ENCODE measurements at places on chromosomes 13 and 19.

- H3K4me1 ChIP-seq: peaks cover 53% of the 10 kb centered on the region
- H3K4me3 ChIP-seq: peak overlapping the region; percentile 44
- H3K27ac ChIP-seq: no peak overlapping the region
- H3K27me3 ChIP-seq: peaks cover 3% of the 10 kb centered on the region
Observed at GRCh38 chr19:40596608-40597328, 4.4 kb upstream of the LTBP4 start.

DNA sequence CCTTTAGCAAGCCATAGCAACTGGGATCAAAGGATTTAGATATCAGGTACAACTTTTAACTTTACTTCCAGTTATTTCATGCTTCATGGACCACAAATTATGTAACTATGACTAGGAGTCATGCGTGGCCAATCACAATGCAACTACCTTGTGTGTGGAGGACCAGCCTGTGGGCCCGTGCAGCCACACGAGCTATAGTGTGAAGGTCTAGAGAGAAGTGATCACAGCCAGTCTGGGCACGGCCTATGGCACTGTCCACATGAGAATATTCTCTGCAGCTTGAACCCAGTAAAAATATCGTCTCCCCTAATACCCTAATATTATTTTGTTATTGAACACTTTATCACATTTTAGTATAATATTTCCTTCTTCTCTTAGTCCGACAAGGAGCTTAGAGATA, 464.9 kb upstream of the MIR17HG start:
- no peak for DNase-seq
- no peak overlapping the region for H3K27ac ChIP-seq
- no peaks in the 10 kb centered on the region for H3K4me1 ChIP-seq
- H3K27me3 ChIP-seq: no peaks in the 10 kb centered on the region
- H3K4me3 ChIP-seq: no peak overlapping the region

GRCh38 chr13:61294467-61295191, 121.0 kb downstream of the PCDH20 start:
- H3K27me3 ChIP-seq: no peaks in the 10 kb centered on the region
- no peak for DNase-seq
- H3K4me3 ChIP-seq: no peak overlapping the region
- no peak overlapping the region for H3K27ac ChIP-seq

- no peaks in the 10 kb centered on the region for H3K27me3 ChIP-seq
- H3K27ac ChIP-seq: no peak overlapping the region
- no peaks in the 10 kb centered on the region for H3K36me3 ChIP-seq
- no peak for DNase-seq
- H3K4me1 ChIP-seq: no peaks in the 10 kb centered on the region
Observed at GRCh38 chr13:96229356-96229755, 139.4 kb downstream of the HS6ST3 start.

- no peak overlapping the region for H3K27ac ChIP-seq
- no peak for DNase-seq
- no peaks in the 10 kb centered on the region for H3K4me1 ChIP-seq
- H3K27me3 ChIP-seq: no peaks in the 10 kb centered on the region
Observed at GRCh38 chr13:77820431-77821149, 98.0 kb downstream of the EDNRB start.

GRCh38 chr13:35599384-35599783, 122.9 kb upstream of the MAB21L1 start:
- H3K4me3 ChIP-seq: no peak overlapping the region
- DNase-seq: no peak
- H3K36me3 ChIP-seq: no peaks in the 10 kb centered on the region
- no peaks in the 10 kb centered on the region for H3K27me3 ChIP-seq

GRCh38 chr13:99819967-99820366, 151.6 kb downstream of the ZIC5 start:
- no peaks in the 10 kb centered on the region for H3K36me3 ChIP-seq
- H3K27me3 ChIP-seq: no peaks in the 10 kb centered on the region
- H3K27ac ChIP-seq: no peak overlapping the region

- no peak for DNase-seq
- H3K4me1 ChIP-seq: no peaks in the 10 kb centered on the region
- H3K36me3 ChIP-seq: no peaks in the 10 kb centered on the region
- H3K4me3 ChIP-seq: no peak overlapping the region
Observed at GRCh38 chr19:3253270-3253669, 28.8 kb downstream of the CELF5 start.

DNA sequence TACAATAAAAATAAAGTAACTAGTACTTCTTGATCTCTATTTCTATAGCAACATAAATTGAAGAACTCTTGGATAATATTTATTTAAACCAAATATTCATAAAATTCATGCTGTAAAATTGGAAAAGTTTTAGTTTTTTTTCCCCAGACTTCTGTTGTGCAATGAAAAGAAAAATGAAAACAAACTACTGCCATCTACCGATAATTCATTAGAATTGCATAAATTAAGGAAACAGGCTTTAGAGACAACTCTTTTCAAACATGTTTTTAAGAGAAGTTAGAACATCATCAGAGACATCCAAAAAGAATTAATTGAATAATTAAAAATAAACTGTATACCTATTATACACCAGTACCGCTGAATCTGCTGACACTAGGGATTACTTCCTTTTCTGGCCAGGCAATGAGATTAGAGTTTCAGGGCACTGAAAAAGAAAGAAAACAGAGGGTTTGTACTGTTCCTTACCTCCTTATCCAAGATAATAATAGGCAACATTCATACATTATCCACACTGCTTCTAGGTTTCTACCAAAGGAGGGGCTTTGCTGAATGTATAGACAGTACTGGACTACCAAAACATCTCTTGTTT, 4.9 kb downstream of the CCDC122 start:
- H3K4me1 ChIP-seq: peaks cover 9% of the 10 kb centered on the region
- H3K36me3 ChIP-seq: peaks cover 17% of the 10 kb centered on the region
- no peak overlapping the region for H3K4me3 ChIP-seq

DNA sequence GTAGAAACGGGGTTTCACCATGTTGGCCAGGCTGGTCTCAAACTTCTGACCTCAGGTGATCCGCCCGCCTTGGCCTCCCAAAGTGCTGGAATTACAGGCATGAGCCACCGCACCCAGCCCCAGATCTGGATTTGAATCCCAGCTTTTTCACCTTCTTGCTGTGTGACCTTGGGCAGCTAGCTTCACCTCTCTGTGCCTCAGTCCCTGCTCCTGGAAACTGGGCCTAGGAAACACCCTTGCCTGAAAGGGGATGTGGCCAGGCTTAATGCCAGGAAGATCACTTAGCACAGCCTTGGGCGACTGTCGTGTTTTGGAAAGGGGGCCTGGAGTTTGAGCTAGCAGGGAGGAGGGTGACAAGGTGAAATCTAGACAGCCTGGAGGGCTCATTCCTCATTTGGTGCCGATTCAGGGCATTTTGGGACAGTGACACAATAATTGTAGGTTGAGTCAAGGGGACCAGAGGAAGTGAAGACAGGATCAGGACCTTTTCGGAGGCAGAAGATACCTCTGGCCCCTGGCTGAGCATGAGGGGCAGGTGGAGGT, 1.8 kb downstream of the PGPEP1 start:
- no peaks in the 10 kb centered on the region for H3K27me3 ChIP-seq
- no peak for DNase-seq
- no peak overlapping the region for H3K4me3 ChIP-seq
- peaks cover 15% of the 10 kb centered on the region for H3K4me1 ChIP-seq

GRCh38 chr13:28117689-28118377, 17.5 kb upstream of the FLT3 start:
- H3K4me1 ChIP-seq: peaks cover 2% of the 10 kb centered on the region
- H3K27ac ChIP-seq: no peak overlapping the region
- H3K27me3 ChIP-seq: no peaks in the 10 kb centered on the region
- no peaks in the 10 kb centered on the region for H3K36me3 ChIP-seq
- H3K4me3 ChIP-seq: no peak overlapping the region

DNA sequence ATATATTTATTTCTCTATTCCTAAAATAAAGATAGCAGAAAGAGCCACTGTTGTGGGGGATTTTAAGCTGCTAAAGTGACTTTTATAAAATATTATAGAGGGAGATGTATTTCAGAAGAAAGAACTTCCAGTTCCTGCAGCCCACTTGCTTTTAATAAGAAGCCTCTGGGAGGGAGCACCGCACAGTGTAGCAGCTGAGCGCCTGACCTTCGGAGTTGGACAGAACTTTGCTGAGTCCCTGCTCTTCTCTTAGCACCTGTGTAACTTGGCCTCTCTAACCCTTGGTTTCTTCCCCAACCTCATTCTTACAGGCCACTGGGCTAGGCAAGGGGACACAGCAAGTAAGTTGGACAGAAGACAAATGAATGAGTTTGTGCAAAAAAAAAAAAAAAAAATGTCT, 34.8 kb upstream of the TPTE2 start:
- H3K36me3 ChIP-seq: no peaks in the 10 kb centered on the region
- H3K4me1 ChIP-seq: no peaks in the 10 kb centered on the region
- no peaks in the 10 kb centered on the region for H3K27me3 ChIP-seq
- H3K27ac ChIP-seq: no peak overlapping the region

DNA sequence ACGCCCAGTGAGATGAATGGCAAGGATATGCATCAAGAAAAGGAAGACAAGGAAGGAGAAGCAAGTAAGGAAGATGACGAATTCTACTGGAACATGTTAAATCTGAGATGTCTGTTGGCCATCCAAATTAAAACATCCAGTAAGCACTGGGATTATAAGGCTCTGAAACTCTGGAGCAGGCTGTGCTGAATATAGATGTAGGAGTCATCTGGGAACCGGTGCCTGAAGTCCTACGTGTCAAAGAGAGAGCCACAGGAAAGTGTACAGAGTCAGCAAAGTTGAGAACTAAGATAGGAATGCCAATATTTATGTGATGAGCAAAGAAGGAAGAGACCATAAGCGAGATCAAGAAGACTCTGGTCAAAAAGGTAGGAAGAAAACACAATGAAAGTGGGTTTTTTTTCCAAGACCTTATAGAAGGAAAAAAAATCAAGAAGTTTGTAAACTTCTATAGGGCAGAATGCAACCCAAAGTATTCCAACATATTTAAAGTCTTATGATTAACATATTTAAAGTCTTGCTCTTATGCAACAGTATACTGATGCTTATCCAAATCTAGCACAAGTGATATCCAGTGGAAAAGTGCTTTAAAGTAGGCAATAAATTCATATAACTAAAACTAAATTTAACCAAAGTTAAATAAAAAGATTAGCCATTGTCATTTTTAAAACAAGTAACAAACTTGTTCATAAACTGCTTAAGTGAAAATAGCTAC, 51.2 kb upstream of the EEF1AKMT1 start:
- H3K27me3 ChIP-seq: no peaks in the 10 kb centered on the region
- H3K36me3 ChIP-seq: no peaks in the 10 kb centered on the region
- peaks cover 82% of the 10 kb centered on the region for H3K4me1 ChIP-seq
- H3K4me3 ChIP-seq: no peak overlapping the region
- DNase-seq: no peak
- peak overlapping the region; percentile 64 for H3K27ac ChIP-seq

- no peak overlapping the region for H3K27ac ChIP-seq
- H3K4me1 ChIP-seq: peaks cover 36% of the 10 kb centered on the region
- no peak overlapping the region for H3K4me3 ChIP-seq
- H3K27me3 ChIP-seq: no peaks in the 10 kb centered on the region
- DNase-seq: no peak
Observed at GRCh38 chr19:17248011-17248776, 2.5 kb upstream of the NR2F6 start.

GRCh38 chr13:52921194-52921593, 72.8 kb upstream of the PCDH8 start:
- H3K27me3 ChIP-seq: no peaks in the 10 kb centered on the region
- DNase-seq: no peak
- no peaks in the 10 kb centered on the region for H3K36me3 ChIP-seq
- no peak overlapping the region for H3K27ac ChIP-seq
- no peaks in the 10 kb centered on the region for H3K4me1 ChIP-seq

DNA sequence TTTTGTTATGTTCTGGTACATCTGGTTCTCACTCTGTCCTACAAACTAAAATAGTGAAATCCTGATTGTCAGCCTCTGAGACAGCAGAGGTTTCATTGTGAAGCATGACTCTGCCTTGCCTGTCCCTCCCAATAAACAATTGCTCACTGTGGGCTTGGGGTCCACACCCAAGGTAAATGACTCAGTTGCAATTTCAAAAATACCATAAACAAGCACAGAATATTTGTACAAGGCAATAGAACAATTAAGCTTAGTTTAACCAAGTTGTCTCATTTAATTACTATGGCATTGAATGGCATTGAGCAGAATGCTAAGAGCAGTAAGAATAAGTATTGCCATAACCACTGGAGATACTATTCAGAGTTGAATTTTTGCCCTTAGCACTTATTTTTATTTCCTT, 353.6 kb downstream of the SPRY2 start:
- H3K4me1 ChIP-seq: no peaks in the 10 kb centered on the region
- DNase-seq: no peak
- no peak overlapping the region for H3K4me3 ChIP-seq
- no peak overlapping the region for H3K27ac ChIP-seq
- no peaks in the 10 kb centered on the region for H3K27me3 ChIP-seq
- H3K36me3 ChIP-seq: no peaks in the 10 kb centered on the region

DNA sequence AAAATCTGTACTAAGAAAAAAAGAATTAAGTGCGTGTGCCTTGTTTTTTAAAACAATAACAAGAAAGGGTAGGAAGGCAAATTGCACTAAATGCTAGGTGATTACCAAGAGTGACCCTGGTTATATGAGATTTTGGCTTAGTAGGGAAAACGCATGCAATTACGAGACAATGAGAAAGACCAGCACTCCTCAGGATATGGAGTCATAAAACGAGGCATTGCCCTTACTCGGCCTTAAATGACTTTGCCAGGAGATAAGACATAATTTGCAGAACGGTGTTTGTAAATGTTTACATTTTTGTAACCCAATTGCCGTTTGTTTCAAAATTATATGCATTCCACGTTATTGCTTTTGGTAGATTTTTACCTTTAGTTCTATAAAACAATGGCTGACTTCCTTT, 179.8 kb downstream of the RBM26 start:
- no peak for DNase-seq
- no peak overlapping the region for H3K4me3 ChIP-seq
- no peak overlapping the region for H3K27ac ChIP-seq
- no peaks in the 10 kb centered on the region for H3K27me3 ChIP-seq
- H3K4me1 ChIP-seq: no peaks in the 10 kb centered on the region

GRCh38 chr13:73334445-73334844, 275.6 kb downstream of the KLF5 start:
- no peak for DNase-seq
- H3K36me3 ChIP-seq: no peaks in the 10 kb centered on the region
- H3K4me1 ChIP-seq: no peaks in the 10 kb centered on the region
- no peaks in the 10 kb centered on the region for H3K27me3 ChIP-seq
- no peak overlapping the region for H3K4me3 ChIP-seq

DNA sequence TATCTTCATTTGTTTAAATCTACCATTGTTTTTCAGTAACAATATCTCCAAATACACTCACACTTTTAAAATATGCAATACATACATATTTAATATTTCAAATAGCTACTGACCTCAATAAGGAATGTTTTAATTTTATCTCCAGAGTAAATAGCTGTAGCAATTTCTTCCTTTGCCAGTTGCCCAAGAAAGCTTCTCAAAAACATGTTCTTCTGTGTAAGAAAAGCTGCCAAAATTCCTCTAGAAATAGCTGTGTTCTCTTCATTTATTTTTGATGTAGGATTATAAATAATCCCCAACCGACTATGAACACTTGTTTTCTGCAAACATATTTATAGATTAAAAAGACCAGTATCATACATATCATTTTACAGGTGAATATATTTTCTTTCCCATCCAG, 150.5 kb downstream of the UGGT2 start:
- no peaks in the 10 kb centered on the region for H3K4me1 ChIP-seq
- no peak overlapping the region for H3K27ac ChIP-seq
- no peaks in the 10 kb centered on the region for H3K27me3 ChIP-seq
- no peak for DNase-seq
- H3K36me3 ChIP-seq: peaks cover 8% of the 10 kb centered on the region
